Adrenal gland (tissue), 19 donors: ENCODE measurements at places on chromosomes 13 and 19. TPM values are rescaled to one million over a fixed set of nuclear protein-coding genes. Genes with fewer than 3 reads are reported as not detected.

SCEL gene
- not detected for total RNA-seq

ZNF836 gene
- 58.4 TPM for total RNA-seq

- peak; percentile 43 for DNase-seq
Observed at GRCh38 chr19:38734426-38735256, 9.6 kb downstream of the CAPN12 start.

DNA sequence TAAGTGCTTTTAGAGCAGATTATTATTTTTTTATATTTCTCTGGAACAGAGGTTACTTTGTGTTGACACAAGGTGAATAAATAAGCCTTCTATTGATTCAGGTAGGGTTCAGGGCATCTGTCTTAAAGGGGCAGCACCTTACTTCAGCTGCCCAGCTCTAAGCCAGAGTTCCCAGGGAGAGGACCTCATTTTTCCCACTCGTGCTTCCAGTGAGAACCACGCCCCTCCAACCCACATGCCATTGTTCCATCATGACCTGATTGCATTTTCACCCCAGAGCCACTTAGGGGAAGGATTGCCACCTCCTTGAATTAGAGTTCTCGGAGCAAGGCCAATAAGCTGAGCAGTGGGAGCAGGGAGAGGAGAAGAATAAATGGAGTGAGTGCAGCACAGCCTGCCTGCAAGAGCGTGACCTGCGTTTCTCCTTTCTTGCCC lies 104.3 kb upstream of the FRY start:
- no peak for DNase-seq

DNA sequence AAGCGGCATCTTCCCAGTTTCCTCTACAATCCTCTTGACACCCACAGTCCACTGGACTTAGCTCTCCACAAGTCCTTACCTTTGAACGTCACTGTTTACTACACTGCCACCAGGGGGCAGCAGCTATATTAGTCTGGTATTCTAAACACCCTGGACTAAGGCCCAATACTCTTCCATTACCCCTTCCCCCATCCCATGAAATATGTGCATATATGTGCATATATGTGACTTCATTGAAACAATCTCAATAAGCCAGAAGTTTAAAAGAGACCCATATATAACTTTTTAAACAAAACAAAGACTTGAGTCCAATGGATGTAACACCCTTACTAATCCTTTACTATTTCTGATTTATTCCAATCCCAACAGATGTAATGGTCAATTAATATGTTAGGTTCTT lies 15.5 kb downstream of the GGACT start:
- peak; percentile 90 for DNase-seq

DNA sequence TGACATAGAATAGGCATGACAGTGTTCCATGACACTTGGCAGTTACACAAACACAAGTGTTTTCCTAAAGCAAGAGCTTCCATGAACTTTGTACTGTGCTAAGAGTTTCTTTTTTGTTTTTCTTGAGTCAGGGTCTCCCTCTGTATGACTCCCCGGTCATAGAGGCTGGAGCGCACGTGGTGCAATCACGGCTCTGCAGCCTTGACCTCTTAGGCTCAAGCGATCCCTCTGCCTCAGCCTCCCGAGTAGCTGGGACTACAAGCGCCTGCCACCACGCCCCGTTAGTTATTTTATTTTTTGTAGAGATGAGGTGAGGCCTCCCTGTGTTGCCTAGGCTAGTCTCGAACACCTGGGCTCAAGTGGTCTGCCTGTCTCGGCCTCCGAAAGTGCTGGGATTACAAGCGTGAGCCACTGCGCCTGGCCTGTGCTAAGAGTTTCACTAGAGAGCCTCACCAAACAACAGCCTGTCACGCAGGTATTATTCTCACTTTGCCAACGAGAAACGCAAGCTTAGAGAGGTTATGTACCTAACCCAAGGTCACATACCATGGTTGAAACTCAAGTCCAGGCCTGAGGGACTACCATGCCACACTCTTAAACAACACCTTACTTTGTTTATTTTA lies 355.9 kb downstream of the KLF12 start:
- DNase-seq: no peak

GRCh38 chr19:1231729-1232637 lies 5.8 kb downstream of the CBARP start:
- DNase-seq: no peak

ANKRD24 gene
- 3.2 TPM for total RNA-seq

YJEFN3 gene
- 0.55 TPM for total RNA-seq

DNA sequence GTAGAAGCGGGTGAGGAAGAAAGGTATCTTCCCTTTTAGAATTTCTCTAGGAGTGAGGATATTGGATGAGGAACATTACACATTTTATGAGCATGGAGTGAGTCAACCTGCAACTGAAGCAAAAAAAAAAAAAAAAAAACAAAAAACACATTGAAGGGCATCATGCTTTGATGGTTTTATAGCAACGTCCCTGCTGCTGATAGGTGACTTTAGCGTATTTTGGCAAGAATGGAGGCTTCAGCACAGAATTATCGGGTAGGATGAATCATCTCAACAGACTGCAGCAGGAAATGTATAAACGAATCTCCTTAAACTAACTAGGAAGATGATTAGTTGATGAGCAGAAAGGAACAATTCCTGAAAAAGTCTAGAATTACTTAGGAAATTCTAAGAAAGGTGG lies 1359.6 kb upstream of the ATXN8OS start:
- no peak for DNase-seq

- DNase-seq: no peak
Observed at GRCh38 chr19:19538061-19538784, at the start of gene CILP2. Gene CILP2, plus strand, starts transcription at chr19:19538265. Its CDS starts 85 bp downstream, at chr19:19538350.

GRCh38 chr13:37192956-37193355 lies 87.5 kb upstream of the CSNK1A1L start:
- DNase-seq: no peak

MAMSTR gene
- 9.4 TPM for total RNA-seq

INSR gene
- 130 TPM for total RNA-seq

DNA sequence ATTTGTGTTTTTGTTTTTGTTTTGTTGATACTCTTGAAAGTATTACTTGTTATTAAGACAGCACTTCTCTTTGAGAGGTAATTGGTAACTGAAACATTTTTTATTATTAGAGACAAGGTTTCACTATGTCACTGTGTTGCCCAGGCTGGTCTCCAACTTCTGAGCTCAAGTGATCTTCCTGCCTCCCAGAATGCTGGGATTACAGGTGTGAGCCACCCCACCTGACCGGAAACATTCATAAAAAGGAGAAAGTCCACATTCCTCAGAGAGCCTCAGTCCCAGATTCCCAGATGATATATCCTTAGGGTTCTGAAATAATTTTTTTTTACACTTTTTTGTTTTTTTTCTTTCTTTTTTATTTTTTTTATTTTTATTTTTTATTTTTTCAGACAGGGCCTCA lies 2.7 kb downstream of the CARM1 start:
- DNase-seq: no peak

- no peak for DNase-seq
Observed at GRCh38 chr13:48849515-48849914, 126.2 kb upstream of the FNDC3A start.
